ENCODE measurements at places on chromosomes 12 and 14.

DNA sequence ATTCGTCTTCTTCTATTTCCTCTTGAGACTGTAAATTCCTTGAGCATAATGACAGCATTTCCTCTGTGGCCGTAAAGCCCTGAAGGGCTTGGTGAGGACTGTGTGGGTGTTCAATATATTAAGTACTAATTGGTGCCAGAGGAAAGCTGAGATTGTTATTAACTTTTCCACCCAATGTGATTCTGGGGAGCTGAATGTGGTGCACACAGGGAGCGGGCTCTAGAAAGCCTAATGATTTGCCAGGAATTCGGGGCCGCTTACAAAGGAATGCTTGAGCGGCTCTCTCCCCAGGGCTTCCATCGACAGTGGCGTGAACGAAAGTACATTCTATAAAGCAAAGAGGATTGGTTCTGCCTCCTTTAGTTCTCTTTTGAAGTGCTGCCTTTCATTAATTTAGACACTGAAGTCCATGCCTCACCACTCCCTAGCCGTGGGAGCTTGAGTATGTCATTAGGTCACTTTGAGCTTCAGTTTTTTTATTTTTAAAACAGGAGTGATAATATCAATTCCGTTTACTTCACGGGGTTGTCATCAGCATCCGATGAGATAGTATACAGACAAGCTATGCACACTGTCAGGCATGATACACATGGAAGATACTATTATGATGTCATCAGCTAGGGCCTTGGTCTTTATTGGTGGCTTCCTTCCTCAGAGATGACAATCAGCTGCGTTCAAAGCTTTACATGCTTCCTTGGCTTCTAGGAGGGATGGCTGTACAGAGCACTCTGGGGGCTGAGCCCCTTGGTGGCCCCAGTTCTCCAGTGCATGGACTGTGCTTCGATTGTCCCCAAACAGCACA, 11.0 kb upstream of the GSG1 start:
- DNase-seq, result no peak

GRCh38 chr12:120684523-120684932, 2.4 kb upstream of the MLEC start:
- no peak for DNase-seq

- DNase-seq, result no peak
Observed at GRCh38 chr14:104578321-104578720, 1.2 kb upstream of the C14orf180 start.

- no peak for DNase-seq
Observed at GRCh38 chr14:100129161-100129589, 30.3 kb downstream of the DEGS2 start.

GRCh38 chr12:50734409-50735263, 29.3 kb upstream of the ATF1 start:
- no peak for DNase-seq

DNA sequence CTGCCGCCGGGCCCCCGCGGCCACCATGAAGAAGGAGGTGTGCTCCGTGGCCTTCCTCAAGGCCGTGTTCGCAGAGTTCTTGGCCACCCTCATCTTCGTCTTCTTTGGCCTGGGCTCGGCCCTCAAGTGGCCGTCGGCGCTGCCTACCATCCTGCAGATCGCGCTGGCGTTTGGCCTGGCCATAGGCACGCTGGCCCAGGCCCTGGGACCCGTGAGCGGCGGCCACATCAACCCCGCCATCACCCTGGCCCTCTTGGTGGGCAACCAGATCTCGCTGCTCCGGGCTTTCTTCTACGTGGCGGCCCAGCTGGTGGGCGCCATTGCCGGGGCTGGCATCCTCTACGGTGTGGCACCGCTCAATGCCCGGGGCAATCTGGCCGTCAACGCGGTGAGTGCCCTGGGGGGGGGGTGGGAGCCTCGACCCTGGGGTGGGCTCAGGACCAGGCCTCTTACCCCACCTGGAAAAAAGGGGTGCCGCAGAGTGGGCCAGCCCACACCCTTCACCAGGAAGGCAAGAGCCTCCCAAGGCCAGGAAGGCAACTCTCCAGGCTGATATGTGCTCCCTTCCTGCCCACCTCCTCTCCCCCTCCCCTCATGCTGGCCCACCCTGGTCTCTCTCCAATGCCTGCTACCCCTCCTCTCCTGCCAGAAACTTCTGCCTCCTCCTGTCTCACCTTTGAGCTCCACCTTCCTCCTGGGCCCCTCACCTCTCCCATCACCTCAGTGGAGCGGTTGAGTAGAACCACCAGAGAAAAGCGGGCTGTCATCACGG, 507 bp downstream of the AQP5 start:
- DNase-seq, result no peak

DNA sequence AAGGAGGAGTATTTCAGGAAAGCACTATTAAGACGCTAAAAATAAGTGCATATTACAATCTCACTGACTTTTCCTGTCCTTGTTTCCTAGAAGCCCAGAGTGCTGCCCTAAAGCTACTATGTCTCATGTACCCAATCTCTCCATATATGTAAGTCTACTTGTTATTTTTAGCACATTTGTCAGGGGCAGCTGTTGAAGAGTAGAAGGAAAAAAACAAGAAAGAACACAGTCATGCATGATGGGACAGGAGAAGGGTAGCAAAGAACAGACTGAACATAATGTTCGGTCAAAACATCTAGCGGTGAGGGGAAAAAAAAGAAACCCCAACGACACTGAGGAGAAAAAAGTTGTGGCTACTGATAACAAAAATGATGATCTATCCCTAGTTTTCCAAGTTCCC, 14.3 kb downstream of the YBX3 start:
- no peak for DNase-seq

DNA sequence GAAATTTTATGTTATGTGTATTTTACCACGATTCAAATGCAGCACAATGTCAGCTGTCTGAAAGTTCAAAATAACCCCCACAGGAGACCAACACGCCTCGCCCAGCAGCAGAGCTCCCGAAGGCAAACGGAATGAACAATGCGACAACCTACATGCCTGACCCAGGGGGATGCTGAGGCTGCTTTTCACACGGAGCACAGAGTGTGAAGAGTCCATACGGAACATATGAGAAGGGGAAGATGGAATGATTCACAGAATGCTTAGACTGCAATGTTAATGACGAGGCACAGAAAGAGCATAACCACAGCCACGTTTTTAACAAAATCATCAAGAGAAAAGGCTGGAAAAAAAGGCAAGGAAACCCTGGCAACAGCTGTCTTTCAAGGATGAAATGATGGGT, 22.6 kb downstream of the ZFYVE21 start:
- no peak for DNase-seq

DNA sequence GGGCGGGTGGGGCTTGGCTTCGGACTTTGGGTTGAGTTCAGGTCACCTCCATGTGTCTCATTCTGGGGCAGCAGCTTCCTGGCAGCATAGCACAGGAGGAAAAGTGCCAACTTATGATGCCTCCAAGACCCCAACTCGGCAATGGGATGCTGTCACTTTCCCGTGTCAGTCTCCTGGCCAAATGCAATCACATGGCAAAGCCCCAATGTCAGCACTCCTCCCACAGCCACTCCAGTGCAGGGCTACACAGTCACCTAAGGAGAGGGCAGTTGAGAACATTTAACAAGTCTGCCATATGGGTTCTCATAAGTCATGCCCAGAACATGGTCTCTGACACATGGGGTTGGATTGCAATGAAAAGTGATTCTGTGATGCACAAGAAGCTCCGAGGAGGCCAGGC, 26.7 kb downstream of the ELK3 start:
- no peak for DNase-seq

DNA sequence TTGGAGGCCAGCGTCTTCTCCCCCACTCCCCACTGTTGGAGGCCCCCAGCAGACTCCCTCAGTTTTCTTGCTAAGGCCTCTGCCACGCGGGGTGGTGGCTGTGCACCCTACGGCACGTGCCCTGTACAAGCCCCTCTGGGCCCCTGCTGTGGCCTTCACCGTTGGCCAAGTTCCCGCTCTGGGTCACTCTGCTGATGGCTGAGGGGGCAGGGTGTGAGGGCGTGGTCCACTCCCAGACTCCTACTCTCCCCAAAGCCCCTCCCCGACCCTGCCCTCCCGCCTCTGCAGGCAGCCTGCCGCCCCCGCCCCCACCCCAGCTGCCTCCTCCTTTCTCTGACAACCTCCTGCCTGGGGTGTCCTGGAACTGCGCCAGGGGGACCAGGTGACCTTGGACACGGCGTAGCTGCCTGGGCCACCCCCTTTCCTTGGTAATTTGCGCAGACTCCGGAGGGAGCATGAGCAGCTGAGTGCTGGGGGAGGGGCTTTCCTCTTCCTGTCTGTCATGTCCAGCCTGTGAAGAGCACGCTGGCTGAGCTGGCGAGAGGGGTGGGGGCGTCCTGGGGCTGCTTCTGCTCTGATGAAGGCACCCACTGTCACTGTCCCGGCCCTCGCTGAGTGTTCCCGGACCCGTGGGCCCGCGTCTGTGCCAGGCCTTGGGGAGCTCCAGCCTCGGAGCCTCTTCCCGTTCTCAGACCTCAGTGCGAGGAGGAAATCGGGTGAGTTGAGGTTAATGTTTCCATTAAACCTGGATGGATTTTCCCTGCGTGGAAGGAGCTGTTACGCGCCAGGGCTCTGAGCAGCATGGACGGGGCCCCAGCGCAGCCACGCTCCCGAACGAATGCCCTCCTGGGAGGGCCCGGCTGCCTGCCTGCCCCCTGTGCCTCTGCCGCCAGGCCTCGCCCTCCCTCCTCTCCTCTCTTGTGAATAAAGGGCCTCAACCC, 85.0 kb downstream of the KIF26A start:
- no peak for DNase-seq

- no peak for DNase-seq
Observed at GRCh38 chr14:60596139-60596538, 53.1 kb downstream of the SIX1 start.

DNA sequence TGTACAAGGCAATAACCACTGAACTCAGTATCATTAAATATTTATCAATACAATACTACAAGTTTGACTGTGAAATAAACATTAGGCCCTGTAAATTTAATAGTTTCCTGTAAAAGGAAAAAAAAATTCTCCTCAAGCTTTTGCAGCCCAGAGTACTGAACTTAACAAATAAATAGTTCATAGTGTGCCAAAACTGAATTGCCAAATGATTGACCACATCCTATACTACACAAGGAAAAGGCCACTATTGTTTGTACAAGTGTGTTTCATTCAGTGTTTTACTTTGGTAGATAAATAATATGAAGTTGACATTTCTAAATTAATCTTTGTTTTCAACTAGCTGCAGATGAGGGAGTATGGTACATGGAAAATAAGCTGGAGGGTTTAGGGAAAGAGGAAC, 379.6 kb downstream of the FLRT2 start:
- no peak for DNase-seq

GRCh38 chr12:38771871-38772270, 133.5 kb downstream of the CPNE8 start:
- no peak for DNase-seq

DNA sequence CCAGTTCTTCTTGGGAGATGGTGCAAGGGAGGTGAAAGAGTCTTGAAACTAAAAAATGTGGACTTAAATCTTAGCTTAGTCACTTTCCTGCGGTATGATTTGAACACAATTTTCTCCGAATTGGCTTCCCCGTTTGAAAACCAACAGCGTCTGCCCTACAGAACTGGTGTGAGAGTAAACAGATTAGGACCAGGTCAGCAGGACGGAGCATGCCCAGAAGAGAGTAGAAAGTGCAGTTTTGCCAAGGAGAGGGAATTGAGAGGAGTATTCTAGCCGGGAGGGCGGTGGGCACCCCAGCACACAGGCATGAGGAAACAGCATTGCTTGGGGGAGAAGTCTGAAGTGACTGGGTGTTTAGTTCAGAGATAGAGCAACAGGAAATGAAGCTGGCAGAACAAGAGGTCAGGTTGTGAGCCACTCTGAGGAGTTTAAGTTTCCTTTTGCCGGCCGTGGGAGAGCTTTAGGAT, 927.1 kb downstream of the VRK1 start:
- no peak for DNase-seq

DNA sequence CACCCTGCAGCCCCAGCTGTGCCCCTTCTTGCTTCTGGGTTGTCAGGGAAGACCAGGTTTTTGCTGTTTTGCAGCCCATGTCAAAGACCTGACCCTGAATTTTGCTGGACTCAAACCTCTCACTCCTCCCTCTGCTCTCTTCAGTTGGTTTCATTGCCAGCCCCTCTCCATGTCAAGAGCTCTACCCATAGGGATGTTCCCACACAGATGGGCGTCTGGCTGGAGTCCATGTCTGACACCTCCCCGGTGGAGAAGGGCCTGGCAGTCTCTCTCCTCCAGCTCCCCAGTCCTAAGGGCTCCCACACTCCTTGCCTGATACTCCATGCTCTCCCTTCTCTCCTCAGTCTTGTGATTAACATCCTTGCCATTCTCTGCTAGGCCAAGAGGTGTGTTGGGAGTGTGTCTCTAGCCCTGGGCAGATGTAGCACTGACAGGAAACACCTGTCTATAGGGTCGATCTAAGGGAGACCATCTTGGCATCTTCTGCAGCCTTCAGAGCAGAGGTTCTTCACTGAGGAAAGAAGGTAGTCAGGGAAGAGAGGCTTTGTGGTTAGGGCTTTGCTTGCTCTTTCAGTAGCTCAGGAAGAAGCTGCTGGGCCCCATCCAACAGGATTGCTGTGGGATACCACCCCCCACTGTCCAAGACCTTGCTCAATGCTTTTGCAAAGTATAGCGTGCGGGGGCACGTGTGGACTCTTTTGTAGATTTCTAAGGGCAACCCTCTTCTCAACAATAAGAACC, 4.7 kb downstream of the ASIC1 start:
- DNase-seq, result no peak

- DNase-seq, result no peak
Observed at GRCh38 chr12:13816394-13816793, 165.0 kb downstream of the GRIN2B start.

DNA sequence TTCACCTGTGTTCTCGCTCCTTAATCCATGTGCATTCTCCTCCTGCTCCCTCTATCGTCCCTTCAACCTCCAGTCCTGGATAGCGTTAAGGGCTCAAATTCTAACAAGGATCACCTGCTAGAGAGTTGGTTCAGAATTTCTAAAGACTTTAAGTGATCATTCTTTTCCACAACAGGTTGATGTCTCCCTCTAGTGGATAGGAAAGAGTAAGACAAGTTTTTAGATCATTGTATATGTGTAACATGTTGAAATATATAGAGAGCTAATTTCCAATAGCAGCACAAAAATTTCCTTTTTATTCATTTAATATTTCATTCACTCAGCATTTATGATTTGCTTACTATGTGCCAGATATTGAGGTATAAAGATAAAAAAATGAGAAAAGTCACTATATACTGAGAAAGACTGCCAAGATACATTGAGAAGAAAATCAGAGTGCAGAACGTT, 9.3 kb upstream of the ESR2 start:
- no peak for DNase-seq
